ENCODE measurements at places on chromosomes 12 and 14.

GRCh38 chr14:39492267-39492666 is 60.0 kb upstream of the FBXO33 start:
- no peak for DNase-seq

GRCh38 chr12:12016284-12017100 is 54.2 kb upstream of the BCL2L14 start:
- DNase-seq: no peak

- DNase-seq: no peak
Observed at GRCh38 chr14:24699052-24699451, 65.1 kb upstream of the GZMB start.

- DNase-seq: no peak
Observed at GRCh38 chr12:107557026-107557425, 128.6 kb upstream of the PWP1 start.

DNA sequence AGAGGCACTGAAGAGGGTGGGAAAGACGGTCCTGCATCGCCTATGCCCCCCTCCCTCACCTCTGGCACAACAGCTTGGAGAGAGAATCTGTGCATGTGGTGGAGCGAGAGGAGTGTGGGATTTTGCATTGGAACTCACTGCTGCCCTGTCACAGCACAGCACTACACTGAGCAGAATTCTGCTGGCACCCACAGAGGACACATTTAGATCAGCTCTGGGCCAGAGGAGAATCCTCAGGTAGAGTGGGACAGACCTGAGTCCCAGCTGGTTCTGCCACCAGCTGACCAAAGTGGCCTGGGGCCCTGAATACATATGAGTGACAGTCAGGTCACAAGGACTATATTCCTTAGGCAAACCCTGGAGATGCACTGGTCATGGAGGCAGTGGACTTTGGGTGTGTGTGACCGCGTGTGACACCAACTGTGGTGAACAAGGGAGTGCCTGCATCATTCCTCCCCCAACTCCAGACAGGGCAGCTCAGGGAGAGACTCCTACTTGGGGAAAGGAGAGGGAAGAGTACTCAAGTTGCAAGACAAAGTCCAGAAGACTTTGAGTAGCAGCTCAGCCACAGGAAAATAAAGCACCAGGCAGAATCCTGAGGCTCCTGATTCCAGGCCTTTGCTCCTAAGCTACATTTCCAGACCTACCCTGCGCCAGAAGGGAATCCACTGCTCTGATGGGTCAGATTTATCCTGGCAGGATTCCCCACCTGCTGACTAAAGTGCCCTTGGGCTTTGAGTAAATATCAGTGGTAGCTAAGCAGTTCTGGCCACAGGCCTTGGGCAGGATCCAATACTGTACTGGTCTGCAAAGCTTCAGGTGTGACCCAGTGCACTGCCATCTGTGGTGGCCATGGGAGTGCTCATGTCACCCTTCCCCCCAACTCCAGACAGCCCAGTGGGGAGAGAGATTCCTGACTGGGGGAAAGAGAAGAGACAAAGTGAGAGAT is 10.6 kb upstream of the ACOT1 start:
- DNase-seq: no peak

DNA sequence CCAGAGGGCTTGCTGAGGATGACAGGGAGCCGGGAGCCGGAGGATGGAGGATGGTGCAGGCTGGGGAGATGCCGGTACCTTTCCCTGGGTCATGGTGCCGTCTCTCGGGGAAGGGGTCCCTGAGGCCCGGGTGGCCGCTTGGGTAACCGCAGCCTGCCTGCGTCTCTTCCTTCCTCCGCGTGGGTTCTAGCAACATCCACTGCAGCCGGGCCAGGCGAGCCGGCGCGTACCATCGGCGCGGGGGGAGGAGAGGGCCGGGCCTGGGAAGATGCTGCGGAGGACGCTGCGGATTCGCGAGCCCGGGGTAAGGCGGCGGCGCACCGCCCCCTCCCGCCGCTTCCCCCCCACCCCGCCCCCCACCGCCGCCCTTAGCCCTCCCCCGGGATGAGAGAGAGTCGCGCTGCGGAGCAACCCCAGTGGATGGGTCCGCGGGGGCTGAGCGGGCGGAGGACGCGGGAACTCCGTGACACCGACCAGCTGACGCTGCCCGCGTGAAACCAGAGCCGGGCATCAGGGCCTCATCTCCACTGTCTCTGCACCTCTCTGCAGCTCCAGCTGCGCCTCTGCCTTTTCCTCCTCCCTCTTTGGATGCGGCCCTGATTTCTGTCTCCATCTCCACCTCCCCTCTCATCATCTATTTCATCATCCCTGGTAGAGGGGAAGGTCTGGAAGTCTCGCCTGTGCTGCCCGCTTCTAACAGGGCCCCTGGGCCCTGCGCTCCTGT is at the start of gene FAIM2:
TSS of gene FAIM2 (minus strand) at position 201 of the 724 bp plus-strand sequence. CDS start at position 93, 108 bp downstream.
- DNase-seq: peak; percentile 33

DNA sequence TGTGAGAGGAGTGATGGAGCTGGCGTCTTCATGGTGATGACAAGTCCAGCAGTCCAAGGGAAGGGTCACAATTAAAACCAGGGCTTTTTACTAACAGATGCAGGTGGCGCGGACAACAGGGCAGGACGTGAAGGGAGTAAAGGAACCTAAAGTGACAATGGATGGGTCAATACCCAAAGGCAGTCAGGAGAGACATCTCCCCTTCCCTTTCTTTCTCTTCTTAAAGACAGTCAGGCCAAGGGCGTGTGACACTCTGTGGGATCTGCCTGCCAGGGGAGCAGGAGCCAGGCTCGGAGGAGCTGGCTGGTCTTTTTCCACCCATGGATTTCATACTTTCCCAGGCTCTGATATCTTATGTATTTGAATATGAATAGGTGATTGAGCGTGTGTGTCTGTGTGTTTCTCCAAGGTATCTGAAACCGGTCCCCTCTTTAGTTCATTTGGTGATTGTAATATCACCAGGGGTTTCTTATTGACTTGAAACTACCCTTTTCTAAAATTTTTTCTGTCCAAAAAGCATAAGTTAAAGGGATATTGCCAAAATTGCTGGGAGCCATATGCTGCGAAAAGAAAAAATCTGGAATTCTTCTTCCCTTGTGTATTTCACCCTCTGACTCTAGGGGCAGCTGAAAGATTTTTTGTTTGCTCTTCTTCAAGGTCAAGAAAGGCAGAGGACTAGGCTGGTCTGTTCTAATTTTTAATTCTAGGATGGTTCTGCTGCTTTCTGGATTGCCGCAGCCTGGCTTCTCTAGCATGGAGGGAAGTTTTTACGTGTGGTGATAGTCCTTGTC is 61.8 kb downstream of the FBXL14 start:
- no peak for DNase-seq

- no peak for DNase-seq
Observed at GRCh38 chr12:50925920-50926319, 26.4 kb upstream of the HIGD1C start.

DNA sequence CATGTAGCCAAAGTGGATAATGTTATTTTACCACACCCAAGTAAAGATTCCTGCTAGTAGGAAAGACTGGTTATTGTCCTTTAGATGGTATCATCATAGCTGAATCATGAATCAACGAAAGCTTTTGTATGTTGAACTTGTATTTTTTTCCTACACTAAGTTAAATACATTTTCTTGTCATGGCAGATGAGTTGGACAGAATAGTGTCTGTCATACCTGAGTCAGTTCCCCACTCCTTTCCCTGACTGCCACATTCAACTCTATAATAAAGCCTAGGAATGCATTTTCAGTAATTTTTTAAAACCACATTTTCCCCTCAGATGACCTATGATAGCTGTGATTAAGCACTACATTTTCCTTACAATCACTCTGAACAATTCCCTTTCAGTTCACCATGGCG is 9.3 kb upstream of the PTHLH start:
- DNase-seq: no peak

- no peak for DNase-seq
Observed at GRCh38 chr12:90355711-90356355, 599.1 kb downstream of the CCER1 start.

DNA sequence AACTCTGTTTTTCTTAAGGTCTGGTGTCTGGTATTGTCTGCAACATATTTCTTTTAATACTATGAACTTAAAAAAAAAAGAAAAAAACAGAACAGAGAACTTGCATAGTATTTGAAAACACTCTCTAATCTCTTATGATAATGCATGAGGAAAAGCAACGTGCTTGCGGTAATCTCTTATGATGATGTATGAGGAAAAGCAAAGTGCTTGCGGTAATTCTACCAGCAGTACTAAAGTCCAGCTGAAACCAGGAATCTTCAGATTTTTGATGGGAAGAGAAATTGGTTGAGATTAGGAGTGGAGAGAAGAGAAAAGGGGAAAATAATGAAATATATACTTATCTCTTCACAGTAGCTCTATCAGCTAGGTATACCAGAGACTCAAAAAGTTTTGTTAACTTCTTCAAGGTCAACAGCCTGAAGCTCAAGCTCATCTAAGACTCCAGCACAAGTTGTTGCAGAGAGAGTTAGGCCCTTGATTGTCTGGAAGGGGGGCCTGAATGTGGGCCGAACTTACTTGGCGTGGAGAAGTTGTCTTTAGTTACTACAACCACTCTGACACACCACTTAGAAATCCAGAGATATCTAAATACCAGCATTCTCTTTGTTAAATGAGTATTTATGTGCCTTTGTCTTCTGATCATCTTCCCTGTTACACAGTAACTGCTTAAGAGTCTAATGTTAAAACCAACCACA is 240.4 kb downstream of the PRKD1 start:
- DNase-seq: no peak

DNA sequence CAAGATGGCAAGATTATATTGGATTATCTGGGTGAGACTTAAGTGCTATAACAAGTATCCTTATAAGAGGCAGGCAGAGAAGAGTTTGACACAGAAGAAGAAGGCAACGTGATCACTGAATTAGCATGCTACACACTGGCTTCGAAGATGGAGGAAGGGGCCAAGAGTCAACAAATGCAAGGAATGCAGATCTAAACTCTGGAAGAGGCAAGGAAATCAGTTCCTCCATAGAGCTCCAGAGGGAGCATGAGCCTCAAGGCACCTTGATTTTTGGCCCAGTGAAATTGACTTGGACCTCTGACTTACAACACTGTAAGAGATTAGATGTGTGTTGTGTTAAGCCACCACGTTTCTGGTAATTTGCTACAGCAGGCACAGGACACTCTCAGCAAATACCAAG is 536.4 kb upstream of the SEL1L start:
- DNase-seq: no peak

GRCh38 chr14:105199093-105199492 is 18.0 kb upstream of the NUDT14 start:
- DNase-seq: no peak

DNA sequence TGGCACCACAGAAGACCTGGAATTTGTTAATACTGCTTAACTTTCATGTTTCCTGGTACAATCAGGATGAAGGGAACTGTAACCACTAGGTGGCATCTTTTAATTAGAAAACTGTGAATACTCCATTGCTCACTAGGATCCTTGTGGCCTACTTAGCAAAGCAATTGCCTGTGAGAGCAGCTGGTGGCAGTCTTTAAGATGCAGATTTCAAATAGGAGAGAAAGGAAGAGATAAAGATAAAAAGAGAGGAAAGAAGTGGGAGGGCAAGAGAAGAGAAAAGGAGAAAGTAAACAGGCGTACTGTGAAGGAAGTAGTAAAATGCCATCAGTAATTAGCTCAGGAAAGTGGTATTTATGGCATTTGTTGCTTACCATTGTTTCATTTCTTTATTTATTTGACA is 114.5 kb downstream of the RAD51B start:
- DNase-seq: no peak

GRCh38 chr12:2583091-2583497 is 211.7 kb upstream of the FKBP4 start:
- DNase-seq: peak; percentile 70

DNA sequence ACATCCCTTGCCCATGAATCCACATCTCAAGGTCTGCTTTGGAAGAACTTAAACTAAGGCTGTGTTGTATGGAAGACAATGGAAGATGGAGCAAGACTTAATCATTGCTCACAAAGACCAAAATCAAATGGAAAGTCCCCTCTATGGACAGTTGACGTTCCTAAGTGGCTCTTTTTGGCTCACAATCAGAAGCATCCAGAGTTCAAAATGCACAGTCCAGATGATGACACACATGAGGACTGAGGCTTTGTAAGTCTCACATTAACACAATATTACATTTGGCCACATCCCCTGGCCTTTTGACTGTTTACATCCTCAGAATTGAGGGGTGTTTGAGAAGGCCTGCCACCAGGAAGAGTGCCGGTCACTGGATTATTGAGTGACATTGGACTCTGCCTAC is 122.3 kb upstream of the CPM start:
- DNase-seq: no peak

DNA sequence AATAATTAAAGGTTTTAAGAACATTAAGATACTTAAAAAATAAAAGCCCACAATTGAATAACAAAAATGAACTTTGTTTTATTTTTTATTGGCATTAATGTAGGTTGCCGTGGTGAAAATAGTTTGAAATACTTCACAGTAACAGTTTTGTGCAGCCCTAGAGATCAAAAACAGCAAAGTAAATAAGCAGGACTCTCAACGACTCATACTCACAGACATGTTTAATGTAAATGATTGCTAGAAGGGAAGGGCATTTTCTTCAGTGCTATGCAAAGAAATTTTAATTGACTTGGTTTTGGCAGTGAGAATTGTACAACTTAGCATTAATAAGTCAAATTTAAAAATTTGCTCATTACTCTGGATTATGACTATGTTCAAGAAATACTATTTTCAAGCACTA is 16.0 kb downstream of the TRMT5 start:
- no peak for DNase-seq

GRCh38 chr12:79737875-79738718 is 47.3 kb upstream of the PAWR start:
- no peak for DNase-seq

GRCh38 chr12:112170376-112170775 is 45.0 kb downstream of the TRAFD1 start:
- peak; percentile 15 for DNase-seq

DNA sequence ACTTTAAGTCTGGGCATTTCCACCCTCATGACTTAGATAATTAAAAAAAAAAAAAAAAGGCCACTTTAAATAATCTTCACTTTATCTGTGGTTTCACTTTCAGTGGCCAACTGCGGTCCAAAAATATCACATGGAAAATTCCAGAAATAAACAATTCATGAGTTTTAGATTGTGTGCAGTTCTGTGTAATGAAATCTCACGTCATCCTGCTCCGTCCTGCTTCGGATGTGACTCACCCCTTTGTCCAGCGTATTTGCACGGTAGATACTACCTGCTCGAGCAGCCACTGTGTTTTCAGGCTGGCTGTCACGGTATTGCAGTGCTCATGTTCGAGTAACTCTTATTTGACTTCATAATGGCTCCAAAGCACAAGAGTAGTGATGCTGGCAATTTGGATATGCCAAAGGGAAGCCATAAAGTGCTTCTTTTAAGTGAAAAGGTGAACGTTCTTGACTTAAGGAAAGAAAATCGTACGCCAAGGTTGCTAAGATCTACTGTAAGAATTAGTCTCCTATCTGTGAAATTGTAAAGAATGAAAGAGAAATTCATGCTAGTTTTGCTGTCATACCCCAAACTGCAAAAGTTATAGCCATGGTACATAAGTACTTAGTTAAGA is 2.4 kb downstream of the E2F7 start:
- DNase-seq: no peak

DNA sequence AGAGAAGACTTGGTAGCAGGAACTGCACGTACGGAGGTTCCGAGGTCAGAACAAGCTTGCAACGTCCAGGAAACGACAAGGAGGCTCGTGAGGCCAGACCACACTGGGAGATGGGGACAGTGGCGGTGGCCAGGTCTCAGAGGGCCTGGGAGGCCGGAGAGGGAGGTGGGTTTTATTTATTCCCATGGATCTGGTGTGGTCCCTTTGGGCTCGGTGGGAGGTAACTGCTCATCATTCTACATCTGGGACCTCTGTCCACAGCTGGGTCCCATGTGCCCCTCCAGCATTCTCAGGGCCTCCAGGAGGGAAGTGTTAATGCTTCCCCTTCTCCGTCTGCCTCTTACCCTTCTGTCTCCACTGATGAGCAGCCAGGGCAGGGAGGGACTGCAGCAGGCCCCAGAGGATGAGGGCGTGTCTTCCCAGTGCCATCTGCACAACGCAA is 35.7 kb upstream of the NCOR2 start:
- no peak for DNase-seq

All from activated T-cell treated with anti-CD3 and anti-CD28 coated beads for 48 hours (primary cell).